ENCODE measurements at places on chromosomes 3 and 15.

GRCh38 chr3:102255736-102256135 lies 179.1 kb upstream of the ZPLD1 start:
- DNase-seq = no peak

DNA sequence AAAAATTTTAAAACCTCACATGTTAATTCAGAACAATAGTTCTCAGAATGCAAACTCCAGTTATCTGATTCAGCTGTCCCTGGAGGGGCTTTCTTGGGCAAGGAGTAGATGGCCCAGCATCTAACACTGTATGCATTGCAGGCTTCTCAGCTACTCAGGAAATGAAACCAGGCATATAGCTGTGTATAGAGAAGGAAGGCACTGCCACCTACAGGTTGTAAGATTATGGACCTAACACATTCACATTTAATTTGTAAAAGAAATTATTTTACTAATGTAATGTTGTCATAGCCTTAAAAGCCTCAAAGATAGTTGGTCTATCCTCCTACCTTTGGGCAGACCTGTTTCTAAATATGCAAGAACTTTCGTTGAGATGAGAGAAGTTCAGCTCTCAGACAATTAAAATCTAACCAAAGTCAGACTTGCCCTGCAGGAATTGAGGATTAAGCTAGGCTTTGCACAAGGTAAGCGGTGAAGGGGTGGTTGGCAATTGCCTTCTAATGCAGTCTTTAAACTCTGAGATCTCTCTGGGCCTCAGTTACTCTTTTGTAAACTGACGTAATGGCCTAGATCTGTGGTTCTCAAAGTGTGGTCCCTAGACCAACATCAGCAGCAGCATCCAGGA lies 132.8 kb upstream of the SLC24A5 start:
- no peak for DNase-seq

GRCh38 chr3:100076731-100077529 lies 37.4 kb downstream of the FILIP1L start:
- no peak for DNase-seq

- DNase-seq = no peak
Observed at GRCh38 chr15:32993285-32993684, 201.2 kb downstream of the FMN1 start.

Data from activated T-cell treated with anti-CD3 and anti-CD28 coated beads for 24 hours (primary cell).